Epithelial cell of esophagus (primary cell): ENCODE measurements at places on chromosomes 7 and 10.

DNA sequence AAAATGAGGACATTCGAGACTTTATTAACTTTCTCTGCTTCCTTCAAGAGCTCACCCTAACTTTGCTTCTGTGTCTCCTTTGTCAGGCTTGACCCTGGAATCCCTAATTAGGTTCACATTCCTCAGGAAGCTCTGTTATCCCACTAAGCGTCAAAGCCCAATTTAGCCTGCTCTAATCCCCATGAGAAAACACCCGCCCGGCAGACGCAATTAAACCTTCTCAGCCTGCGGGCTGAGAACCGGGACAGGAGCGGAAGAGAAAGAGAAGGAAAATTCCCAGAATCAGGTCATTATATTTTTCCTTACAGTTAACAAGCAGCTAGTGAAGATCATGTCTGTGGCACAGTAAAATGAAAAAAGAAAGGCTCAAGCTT is 93.0 kb downstream of the TNS3 start:
- no peak for DNase-seq

GRCh38 chr7:68671671-68672070 is 926.6 kb upstream of the AUTS2 start:
- DNase-seq, result no peak

GRCh38 chr10:45454262-45454661 is 80.2 kb downstream of the ALOX5 start:
- DNase-seq, result no peak

- DNase-seq, result no peak
These were observed 5.1 kb downstream of the GNA12 start for GRCh38 chr7:2838873-2839578.
